ENCODE measurements at places on chromosomes 13 and 19.

DNA sequence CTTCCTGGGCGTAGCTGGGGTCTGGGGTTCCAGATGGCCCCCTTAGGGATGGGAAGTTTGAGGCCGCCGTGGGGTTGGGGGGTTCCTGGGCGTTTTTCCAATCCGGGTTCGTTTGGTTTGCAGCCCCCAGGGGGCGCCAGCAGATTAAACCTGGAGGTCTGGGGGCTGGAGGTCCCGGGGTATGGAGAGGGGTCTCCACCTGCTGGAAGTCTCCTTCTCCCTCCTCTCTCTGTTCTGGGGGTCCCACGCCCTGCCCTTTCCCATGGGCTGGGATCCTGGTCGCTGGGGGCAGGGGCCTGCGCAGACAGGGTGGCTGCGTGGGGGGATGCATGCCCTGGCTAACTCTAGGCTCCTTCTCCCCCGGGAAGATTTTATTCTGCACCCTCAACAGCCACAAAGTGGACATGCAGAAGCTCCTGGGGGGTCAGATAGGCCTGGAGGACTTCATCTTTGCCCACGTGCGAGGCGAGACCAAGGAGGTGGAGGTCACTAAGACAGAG, 899 bp downstream of the GIPC3 start:
- DNase-seq: no peak

- no peak for DNase-seq
These were observed 8.8 kb upstream of the CPB2 start for GRCh38 chr13:46113596-46113995.

GRCh38 chr19:50551715-50552187, 16.5 kb downstream of the LRRC4B start:
- DNase-seq: no peak

- no peak for DNase-seq
These were observed 2.2 kb downstream of the TJP3 start for GRCh38 chr19:3710265-3710812.

DNA sequence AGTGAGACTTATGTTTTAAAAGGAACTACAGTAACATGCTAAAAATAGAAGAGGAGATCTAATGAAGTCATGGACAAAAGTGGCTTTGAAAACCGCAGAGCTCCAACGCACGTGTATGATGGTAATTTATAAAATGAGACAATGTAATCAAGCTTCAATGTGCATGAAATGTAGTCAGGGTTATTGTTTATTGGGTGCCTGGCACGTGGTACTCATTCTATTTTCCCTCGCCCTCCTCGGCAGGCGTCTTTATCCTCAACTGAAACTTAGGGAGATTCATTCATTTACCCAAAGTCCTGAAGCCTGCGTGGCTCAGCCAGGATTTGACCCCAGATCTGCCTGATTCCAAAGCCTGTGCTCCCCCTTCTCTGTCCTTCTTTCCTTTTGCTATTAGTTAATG, 79.8 kb downstream of the CHST8 start:
- no peak for DNase-seq

DNA sequence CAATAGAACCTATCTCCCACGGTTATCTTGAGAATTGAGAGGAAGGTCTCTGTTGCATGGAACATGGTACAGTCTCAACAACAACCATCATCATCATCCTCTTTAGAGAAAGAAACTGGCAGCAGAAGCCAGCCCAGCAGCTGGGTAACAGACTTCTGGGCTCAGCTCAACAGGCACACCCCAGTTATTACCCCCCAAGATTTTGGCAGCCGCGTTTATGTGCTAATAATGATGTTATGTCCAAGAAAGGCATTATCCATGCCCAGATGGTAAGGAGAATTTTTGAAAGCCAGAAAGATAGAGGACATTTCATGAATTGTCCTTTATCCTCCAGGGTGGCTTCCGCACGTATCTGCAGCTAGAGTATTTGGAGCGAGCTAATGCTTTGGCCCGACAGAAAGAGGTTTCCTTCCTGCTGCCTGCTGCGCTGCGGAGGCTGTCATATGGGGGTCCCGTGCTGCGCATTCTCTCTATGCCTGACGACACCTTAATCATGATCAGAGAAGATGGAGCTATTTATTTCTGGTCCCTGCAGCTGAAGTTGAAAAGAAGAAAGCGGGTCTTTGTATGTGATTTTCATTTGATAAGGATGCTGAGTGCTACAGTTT, 89.9 kb downstream of the TEX26 start:
- DNase-seq: no peak

DNA sequence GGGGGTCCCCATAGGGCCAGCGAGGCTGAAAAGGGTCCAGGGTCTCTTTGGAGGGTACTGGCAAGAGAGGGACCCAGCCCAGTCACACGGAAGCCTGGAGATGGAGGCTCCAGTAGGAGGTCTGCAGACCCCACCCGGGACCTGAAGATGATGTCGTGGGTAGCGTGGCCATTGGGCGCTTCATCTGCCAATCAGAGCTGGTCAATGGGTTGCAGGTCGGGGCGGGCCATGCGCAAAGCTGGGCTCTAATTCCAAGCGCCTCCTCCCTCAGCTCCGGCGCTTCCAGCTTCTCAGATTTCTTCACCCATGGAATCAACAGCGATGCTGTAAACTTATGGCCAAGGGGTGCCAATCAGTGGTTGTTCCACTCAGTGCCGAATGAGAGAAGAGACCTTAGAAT, 10.9 kb downstream of the SIGLEC12 start:
- no peak for DNase-seq

DNA sequence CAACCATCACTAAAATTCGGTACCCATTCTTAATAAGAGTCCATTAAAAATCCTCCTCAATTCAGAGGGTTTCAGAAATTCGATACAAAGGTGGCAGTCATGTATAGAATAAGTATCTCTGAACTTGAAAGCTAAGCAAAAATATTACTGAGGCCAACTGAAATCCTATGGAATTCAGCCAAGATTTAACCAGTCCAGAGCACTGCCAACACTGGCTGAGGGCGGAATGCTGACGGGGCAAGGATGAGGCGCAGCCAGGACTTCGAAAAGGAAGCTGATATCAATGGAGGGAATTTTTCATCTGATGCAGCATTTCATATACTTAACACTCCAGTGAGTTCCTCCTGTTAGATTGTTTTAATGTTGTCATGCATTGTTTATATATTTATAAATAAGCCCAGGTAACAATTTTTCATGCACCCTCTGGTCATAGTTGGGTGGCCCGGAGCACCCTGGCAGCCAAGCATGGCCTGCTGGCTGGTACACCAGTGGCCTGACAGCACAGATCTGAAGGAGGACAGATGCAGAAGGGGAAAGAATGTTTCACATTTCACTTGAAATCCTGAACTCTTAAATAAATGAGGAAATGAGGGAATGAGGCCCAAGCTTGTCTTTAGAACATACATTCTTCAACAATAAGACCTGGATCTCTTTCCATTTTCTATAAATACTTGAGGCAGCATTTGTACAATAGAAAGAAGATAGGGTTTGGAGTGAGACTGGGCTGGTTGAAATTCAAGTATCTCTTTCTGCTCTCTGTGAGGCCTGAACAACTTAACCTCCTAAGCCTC, 41.5 kb downstream of the WDFY2 start:
- DNase-seq: no peak

Measured in DMS 273 treated with DMSO at 0.1 percent for 48 hours (cell line).